ENCODE measurements at places on chromosomes 5 and 9.
A peak's percentile ranks its signal among the peaks of the same experiment; 100 is the strongest.

DNA sequence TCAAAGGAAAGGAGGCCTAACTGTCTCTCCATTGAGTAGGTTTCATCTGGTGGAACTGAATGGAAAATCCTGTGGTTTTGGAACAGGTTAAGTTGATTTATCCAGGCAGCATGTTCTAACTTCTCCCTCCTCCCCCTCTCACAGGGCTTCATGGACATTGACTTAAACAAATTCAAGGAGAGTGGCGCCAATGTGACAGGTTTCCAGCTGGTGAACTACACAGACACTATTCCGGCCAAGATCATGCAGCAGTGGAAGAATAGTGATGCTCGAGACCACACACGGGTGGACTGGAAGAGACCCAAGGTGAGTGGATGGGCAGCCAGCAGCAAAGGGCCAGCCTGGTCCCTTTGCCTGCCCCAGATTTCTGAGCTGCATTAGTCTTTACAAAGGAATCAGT, 183.9 kb downstream of the GRIA1 start:
- no peak for DNase-seq

- no peak for DNase-seq
These were observed 13.4 kb downstream of the PTGES start for GRCh38 chr9:129739432-129739831.

- no peak for DNase-seq
These were observed 209.5 kb downstream of the MEF2C start for GRCh38 chr5:88673253-88674105.

GRCh38 chr9:97660340-97660739, 26.7 kb downstream of the NCBP1 start:
- no peak for DNase-seq

GRCh38 chr5:176413255-176413565, 3.1 kb downstream of the CLTB start:
- DNase-seq, result no peak

- no peak for DNase-seq
These were observed 742.8 kb downstream of the CDH9 start for GRCh38 chr5:26295541-26295940.

DNA sequence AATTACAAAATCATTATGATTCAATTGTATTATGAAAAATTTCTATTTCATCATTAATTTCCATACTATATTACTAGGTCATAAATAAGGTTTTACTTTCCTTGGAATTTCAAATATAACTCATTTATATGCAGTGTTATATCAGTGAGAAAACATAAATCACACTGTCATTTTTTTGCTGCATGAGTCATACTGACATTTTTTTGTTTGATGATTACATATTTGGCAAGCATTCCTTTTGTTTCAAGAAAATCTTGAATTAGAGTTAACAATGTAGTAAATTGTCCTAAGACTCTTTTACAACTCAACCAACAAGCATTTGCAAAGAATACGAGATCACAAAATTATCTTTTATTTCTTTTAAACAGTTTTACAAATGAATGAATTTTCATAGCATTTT, 298.4 kb upstream of the SEMA6A start:
- no peak for DNase-seq

DNA sequence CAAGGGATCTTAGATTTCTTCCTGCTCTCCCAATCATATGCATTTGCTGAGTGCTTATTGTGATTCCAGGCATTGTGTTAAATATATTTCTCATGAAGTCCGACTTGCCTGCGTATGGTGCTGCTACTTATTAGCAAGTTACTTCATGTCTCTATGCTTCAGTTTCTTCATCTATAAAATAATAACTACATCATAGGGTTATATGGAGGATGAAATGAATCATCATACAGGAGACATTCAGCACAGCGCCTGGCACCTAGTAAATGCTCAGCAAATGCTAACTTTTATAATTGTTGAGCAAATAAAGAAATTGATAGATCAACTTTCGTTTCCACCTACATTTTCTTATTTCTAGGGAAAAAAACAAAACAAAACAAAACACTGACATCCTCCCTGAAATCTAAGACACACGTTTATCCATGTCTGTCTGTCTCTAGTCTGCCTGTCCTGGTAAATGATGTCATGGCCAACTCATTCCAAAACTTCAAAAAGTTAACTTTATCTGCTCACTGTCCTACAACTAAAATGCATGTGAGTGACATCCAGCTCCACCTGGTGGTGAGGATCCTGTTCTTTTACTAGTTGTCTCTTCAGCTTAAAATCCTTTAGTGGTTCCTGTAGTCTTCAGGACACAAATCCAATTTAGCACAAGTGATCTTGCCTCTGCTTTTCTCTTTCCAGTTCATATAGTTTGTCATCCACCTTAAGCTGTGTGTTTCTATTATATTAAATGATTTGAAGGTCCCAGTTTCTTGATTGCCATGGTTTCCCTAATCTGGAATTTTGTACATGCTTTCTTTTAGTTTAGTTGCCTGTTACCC, 27.7 kb downstream of the PPP3R2 start:
- DNase-seq, result peak; percentile 16

- DNase-seq, result no peak
These were observed 128.4 kb upstream of the IER5L start for GRCh38 chr9:129306318-129306973.

DNA sequence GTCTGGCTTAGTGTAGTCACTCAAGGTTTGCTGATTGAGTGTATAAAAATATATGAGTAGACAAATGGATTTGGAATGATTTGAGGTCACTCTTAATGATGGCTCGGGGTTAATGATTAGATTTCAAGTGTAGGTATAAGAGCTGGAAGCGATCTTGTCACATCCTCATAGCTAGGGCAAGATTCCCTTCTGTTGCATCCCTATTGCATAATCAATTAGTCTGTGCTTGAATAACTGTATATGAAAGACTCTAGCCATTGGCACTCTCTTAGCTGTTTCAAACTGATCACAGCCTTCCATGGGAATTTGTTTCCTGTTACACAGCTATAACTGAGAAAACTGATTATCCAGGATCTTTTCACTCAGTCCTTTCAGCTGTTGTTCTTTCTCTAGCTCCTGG, 811.6 kb downstream of the TLE4 start:
- DNase-seq, result no peak

DNA sequence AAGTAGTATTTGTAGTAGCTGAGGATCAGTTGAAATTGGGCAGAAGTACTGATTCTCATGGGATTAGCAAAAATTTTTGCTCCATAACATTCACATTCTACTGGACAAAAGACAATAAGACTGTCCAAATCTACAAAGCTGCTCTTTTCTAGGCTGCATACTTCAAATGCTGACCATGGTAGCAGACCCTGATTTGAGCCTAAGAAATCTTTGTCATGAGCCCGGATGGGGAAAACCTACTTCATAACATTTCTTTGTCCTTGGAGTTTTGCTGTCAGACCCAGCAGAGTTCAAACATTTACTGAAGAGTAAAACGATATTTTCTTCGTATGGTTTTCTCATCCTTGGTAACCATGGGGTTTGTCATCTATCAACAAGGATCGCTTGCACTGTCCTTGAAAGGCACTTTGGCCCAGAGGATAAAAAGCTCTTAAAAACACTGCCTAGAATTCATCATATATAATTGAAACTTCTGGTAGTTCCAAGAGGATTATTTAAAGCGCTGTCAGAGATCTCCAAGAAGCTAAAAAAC, 216.9 kb downstream of the CAVIN4 start:
- no peak for DNase-seq

GRCh38 chr5:35538198-35538931, 79.3 kb upstream of the SPEF2 start:
- DNase-seq, result no peak

- DNase-seq, result no peak
These were observed 1217.3 kb downstream of the PTPRD start for GRCh38 chr9:9395539-9395938.

DNA sequence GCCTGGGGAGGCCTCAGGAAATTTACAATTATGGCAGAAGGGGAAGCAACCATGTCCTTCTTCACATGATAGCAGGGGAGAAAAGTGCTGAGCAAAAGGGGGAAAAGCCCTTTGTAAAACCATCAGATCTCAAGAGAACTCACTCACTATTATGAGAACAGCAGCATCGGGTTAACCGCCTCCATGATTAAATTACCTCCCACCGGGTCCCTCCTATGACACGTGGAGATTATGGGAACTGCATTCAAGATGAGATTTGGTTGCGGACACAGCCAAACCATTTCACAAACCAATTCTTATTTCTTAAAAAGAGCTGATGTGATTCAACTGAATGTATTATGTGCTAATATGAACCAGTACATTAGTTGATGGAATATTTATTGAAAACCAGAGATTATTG, 63.9 kb downstream of the PARP8 start:
- DNase-seq, result no peak

GRCh38 chr5:98796197-98796972, 22.9 kb downstream of the RGMB start:
- peak; percentile 32 for DNase-seq

GRCh38 chr5:55146543-55147151, 13.3 kb upstream of the GPX8 start:
- peak; percentile 70 for DNase-seq
